ENCODE measurements at places on chromosomes 11 and 22. TPM values are rescaled to one million over a fixed set of nuclear protein-coding genes. Genes with fewer than 3 reads are reported as not detected.

DNA sequence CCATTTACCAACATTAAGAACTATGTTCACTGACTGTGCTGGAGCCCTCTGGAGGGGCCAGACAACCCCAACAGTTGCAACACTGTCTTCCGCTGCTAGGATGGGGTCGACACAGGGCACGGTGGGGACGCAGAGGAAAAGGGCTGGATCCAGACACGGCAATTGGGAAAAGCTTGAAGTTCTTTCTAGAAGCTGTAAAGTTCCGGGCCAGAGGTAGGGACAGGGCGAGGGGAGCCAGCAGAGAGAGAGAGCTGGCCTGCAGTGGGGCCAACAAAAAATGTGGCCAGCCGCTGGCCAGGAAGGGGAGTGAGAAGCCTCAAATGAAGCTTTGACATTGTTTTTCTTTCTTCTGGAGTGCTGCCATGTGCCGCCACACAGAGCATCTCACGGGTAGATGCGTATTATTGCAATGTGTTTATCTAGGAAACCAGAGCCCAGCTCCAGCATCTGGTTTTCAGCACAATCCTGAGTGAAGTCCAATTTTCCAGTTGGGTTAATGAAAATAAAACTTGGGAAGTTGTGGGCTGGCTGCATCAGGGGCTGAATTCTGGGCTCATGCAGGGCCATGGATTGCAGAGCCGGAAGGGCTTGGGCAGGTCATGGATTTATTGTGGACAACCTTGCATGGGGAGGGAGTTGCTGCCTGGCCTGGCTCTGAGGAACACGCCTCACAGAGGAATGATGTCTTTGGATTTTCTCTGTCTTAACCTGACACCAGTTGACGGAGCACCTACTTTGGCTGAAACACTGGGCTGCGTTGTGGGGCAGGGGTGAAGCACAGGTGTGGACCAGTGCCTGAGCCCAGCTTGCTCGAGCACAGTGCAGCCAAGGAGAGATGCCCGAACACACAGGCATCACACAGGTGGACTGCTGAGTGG is 67.6 kb upstream of the AMPD3 start:
- no peak for DNase-seq

DNA sequence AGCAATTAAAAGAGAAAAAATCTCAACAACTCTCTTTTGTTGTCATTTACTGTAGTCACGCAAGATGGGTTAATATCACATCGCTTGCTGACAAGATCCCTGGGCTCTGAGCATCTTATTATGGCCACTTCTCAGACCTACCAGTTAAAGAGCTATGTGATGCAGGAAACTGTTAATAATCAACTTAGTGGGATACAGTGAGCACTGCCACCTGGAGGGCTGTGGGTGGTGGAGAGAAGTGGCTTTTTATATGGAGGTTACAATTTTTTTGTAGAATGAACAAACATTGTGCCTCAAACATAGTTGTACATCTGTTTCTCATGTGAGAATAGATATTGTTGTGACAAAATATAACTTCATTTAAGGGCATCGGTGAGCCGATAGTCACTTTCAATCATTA is 181.0 kb downstream of the TENM4 start:
- DNase-seq: no peak

The FAM118A gene
- total RNA-seq: 15.6 TPM

The UPK2 gene
- not detected for total RNA-seq

DNA sequence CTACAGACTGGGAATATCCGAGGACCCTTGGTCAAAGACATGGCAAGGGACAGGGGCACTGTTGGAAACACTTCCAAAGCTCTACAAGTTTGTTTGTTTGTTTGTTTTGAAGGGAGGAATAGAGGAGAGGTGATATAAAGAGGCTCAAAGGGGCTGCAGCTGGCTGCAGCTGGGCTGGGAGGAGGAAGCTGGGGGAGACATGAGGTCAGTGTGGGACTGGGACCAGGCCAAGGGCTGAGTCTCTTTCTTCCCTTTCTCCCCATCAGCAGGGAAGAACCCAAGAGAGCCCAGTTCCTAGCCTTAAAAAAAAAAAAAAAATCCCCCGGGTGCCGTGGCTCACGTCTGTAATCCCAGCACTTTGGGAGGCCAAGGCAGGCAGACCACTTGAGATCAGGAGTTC is 5.0 kb downstream of the RHOG start:
- no peak for DNase-seq

- no peak for DNase-seq
These were observed 75.0 kb upstream of the FGF3 start for GRCh38 chr11:69894181-69894611.

DNA sequence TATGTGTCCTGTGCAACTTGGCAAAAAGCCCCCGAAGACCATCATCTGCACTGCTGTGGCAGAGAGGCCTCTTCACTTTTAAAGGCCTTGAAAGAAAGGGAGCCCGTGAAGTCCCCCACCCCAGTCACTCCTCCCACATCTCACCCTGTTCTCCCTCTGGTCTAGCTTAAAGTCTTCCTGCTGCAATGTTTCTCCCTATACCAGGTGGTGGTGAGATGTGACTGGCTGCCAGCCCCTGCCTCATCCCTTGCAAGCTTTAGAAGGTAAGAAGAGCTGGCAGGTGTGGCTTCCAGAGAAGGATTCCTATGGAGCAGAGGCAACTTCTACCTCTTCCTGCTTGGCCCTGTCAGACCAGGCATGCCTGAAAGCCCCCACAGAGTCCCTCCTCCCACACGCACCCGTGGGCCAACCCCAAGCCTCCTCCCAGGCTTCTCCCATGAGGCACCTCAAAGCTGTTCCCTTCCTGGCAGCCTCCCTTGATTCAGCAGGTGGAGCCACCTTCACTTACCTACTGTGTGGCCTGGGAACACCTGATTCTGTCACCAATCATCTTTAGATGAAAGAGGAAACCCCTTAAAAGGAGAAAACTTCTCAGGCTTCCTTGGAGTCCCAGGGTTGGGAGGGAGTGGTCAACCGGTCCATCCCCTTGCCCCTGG is 4.0 kb upstream of the TRIM29 start:
- no peak for DNase-seq

The PATZ1 gene
- 11.9 TPM for total RNA-seq

- no peak for DNase-seq
These were observed 115.0 kb downstream of the FDX1 start for GRCh38 chr11:110544779-110545178.
